ENCODE measurements at places on chromosomes 6 and 20. TPM values are rescaled to one million over a fixed set of nuclear protein-coding genes. Genes with fewer than 3 reads are reported as not detected.

DNA sequence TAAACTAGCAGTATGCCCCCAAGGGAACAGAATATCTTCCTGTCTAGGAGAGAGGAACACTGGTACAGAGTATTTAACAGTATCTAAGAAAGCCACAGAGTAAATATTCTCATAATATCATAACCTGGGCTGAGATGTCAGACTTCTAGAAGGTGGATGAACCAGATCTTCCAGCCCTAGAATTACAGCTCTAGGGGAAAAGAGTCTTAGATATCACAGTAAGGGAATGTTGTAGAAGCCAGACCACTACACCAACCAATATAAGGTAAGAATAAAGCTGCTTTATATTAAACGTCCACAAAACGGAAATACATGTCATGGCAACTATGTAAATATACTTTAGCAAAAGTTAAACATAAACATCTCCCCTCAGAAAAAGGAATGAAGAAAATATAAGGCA, 12.4 kb downstream of the SERINC1 start:
- DNase-seq: no peak

DNA sequence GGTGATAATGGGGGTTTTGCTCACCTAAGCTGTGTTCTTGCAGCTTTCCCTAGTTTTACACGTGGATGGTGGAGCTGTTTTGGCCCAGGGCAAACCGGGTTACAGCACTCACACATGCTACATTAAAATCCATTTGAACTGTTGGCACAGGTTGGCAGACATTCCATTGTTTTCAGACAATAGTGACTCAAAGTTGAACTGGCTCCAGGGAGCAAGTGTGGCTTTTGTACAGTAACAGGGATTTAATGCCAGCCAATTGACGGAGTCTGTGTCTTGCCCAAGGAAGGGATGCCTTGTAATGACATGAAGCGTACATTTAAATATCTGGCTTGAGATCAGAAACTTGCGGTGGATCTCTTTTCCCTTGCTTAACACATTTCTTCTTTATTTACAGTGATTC, 183.1 kb downstream of the DTNBP1 start:
- DNase-seq: no peak

DNA sequence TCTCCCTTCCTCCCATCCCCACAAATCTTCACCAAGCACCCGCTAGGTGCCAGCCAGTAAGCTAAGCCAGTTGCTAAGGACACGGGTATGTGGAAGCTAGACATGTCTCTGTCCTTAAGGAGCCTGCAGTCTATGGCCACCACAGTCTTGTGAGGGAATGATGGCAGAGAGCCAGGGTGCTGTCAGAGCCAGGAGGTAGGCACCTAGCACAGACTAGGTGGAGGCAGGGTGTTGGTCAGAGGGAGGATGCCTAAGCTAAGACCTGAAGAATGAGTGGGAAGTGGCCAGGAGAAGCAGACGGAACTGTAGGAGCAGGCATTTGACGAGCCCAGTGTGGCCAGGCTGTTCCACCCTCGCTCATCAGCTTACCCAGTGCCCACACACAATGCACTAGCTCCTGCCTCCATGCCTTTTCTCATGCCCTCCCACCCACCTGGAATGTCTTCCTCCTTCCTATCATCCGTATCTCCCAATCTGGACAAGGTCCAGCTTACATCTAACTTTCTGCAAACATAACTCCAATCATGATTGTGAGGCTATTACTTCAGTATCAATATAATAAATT, 125.6 kb downstream of the FOXC1 start:
- no peak for DNase-seq

- DNase-seq: no peak
These were observed 186.8 kb downstream of the UBE3D start for GRCh38 chr6:82878812-82879211.

- no peak for DNase-seq
These were observed 1.2 kb upstream of the NTSR1 start for GRCh38 chr20:62707276-62707920.

- DNase-seq: no peak
These were observed 11.7 kb upstream of the ID1 start for GRCh38 chr20:31593221-31594001.

- DNase-seq: no peak
These were observed 49.7 kb upstream of the DDR1 start for GRCh38 chr6:30834646-30835045.

DNA sequence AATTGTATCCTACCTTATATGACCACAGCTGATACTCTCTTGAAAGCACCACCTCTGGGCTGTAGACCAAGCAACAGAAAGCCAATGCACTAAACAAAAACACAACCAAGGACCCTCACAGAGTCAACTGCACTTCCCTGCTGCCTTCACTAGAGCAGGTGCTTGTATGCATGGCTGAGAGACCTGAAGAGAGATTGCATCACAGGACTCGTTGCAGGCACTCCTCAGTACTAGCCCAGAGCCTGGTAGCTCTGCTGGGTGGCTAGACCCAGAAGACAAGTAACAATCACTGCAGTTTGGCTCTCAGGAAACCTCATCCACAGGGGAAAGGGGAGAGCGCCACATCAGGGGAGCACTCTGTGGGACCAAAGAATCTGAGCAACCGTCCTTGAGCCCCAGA, 521.6 kb upstream of the IMPG1 start:
- no peak for DNase-seq

GRCh38 chr20:21202259-21202658, 76.4 kb downstream of the KIZ start:
- no peak for DNase-seq

DNA sequence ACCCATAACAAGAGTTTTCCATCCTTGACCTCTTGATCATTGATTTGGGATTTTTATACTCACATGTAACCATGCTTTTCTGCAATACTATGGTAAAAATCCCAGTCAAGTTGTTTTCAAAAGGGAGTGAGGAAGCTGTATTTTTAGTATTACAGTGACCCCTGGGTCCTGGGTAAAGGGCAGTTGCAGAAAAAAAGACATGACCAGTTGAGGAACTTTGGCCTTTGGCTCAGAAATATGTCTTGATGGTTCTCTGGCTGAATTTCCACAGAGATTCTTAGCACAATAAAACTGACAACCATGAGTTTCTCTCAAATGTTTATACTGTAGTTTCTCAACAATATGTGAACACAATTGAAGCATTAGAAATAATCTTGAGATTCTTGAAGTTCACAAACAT, 28.6 kb upstream of the PRL start:
- no peak for DNase-seq

GRCh38 chr6:158761746-158762145, 57.4 kb downstream of the EZR start:
- DNase-seq: no peak

DNA sequence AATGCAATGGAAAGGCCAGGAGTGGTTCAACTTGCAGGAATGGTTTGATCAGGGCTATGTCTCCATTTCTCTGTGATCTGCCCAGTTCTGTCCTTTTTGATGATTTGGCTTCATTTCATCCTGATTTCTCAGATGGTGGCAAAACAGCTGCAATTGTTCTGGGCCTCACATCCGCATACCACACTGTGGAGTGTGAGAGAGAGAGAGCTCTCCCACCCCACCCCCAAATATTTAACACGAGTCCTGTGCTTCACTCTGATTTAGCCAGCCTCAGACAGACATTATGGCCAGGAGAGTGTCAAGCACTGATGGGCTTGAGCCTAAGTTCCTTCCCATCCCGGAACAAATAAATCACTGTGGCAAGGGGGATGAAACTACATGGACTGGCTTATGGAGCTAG, 284.6 kb downstream of the CDC5L start:
- DNase-seq: no peak

DNA sequence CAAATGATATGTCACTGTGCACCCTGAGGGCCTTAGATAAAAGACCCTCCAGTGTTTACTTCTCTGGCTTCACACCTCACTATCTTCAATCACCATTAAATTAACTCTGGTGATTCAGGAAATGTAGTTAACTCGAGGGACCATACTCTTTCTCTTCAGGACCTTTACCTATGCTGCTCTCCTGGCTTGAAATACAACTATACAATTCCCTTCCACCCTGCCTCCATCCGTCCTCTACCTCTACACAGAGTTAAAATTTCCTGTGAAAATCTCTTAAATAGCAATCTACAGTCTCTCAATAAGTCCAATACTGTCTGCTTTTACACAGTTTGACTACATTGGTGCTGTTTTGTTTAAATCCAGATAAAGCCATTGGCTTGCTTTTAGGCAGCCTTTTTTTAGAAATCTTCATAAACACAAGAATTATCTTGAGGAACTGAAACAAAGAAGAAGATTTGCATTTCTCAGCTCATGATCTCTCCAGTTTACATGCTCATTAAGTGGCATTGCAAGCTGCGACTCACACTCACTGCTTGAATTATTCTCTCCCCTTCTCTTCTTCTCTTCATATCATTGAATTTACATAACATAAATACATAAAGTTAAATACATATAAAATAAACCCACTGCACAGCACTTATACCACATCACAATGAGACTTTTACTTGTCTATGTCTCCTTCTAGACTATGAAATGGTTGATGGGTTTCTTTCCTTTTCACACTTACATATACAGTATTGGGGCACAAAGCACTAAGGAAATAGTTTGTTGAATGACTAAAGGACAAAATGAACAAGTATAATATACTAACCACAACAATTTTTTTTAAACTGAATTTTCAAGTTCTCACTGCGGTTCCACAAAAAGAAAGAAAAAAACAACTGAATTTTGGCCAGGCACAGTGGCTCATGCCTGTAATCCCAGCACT, 239.0 kb upstream of the KCNQ5 start:
- no peak for DNase-seq

DNA sequence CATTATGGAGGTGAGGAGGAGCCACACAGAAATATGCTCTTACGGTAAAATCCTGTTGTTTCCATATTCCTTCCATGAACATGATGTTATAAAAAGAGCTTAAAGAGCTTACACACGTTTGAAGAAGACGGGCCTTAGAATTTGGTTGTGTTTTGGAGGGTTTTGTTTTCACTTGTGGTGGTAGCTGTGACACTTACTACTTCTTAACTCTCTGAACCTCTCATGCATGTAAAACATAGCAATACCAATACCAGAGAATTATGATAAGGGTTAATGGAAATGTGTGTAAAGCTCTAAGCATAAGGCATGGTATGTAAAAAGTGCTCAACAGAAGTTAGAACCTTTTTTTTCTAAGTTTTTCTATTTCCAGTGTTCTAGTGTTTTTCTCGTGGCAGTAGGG, 256.1 kb upstream of the KCNQ5 start:
- no peak for DNase-seq

- DNase-seq: no peak
These were observed 109.7 kb downstream of the VEGFA start for GRCh38 chr6:43879722-43880121.

DNA sequence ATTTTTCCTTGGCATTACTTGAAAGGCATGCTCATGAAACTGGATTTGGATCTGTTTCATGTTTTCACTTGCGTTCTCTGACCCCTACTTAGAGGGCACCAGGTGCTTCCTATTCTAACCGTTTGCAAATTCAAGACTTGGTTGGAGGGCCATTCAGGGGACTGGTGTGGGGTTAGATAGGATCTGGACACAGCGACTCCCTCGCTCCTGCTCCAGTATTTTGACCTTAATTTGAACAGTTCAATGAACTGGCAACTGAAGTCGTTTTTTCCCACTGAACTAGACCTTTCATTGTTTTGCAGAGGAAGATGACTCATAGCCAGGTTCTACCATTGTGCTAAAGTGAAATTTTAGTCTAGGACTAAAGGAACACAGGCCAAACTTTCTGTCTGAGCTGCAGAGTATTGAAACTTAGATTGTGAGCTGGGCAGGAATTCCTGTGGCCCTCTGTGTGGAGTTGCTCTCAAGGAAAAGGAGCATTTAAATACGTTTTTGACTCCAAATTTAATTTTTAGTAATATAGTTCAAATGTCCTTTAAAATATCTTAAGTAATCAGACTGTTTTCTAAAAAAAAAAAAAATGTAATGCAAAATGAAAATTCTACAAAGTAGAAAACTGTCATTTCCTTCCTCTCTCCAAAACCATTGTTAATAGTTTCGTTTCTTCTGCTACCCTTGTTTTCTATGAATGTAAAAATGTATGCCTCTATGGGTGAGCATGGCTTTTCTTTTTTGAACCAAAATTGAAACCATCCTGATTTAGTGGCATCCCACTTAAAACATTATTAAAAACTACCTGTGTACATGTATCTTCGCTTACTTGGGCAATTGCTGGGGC, 64.8 kb downstream of the UTRN start:
- no peak for DNase-seq

DNA sequence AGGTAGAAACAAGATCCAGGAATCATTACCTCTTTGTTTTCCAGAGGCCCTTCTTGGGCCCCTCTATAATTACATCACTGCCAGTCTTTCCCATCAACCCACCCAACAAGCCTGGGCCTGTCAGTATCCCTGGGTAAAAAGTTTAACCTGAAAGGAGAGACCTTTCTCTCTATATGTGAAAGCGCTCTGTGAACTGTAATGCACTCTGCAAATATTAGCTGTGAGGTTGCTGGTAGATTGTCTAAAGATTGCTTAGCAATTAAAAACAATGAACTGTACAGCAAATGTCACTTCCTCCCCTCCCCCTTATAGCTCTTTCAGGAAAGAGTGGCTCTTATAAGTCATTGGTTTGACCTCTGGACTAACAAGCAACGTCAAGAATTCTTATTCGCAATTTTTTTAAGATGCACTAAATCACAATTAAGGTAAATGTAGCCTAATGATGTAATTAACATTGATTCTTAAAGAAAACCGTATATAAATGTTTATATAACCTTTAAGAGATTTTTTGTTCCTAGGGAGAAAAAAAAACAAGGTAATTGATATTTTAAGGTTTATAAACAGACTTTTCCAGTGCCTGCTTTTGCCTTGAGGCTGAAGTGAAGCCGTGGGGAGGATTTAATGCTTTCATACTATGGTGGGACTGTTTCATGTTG, 18.4 kb downstream of the ECT2L start:
- no peak for DNase-seq

DNA sequence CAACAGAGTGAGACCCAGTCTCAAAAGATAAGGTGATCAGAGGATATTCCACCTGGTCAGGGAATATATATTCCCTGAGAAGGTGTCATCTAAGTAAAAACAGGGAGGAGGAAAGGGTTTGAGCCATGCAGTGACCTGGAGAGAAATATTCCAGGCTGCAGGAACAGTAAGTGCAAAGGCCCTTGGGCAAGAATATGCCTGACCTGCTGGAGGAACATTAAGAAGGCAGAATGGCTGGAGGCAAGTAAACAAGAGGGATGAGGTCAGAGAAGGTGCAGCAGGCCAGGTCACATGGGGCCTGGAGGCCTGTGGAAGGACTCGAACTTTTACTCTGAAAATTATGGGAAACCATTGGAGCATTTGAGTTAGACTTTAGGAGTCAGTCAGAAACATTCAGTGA, 6.7 kb downstream of the DEF6 start:
- no peak for DNase-seq

- DNase-seq: no peak
These were observed 68.6 kb downstream of the SGK1 start for GRCh38 chr6:134249239-134249758.

- no peak for DNase-seq
These were observed 12.3 kb downstream of the HMGN4 start for GRCh38 chr6:26550250-26550993.

The CDKN1A gene
- polyA plus RNA-seq: 3.6 TPM

The CFB gene
- polyA plus RNA-seq: 2.1 TPM

The LINC00237 gene
- not detected for polyA plus RNA-seq

The GPX5 gene
- polyA plus RNA-seq: 0.34 TPM

The GPX6 gene
- polyA plus RNA-seq: 2.3 TPM

The CD83 gene
- polyA plus RNA-seq: 19.0 TPM

The TOMM6 gene
- polyA plus RNA-seq: 204 TPM

The SIRPD gene
- not detected for polyA plus RNA-seq

The LRRN4 gene
- 0.35 TPM for polyA plus RNA-seq

The HCRTR2 gene
- polyA plus RNA-seq: not detected

The SLCO4A1 gene
- 0.48 TPM for polyA plus RNA-seq

The FAM209B gene
- polyA plus RNA-seq: 0.39 TPM

The COL20A1 gene
- polyA plus RNA-seq: 0.50 TPM

The SIRPB1 gene
- polyA plus RNA-seq: 0.45 TPM

The TREM1 gene
- 2.8 TPM for polyA plus RNA-seq

The CPXM1 gene
- 74.6 TPM for polyA plus RNA-seq

The SCGN gene
- polyA plus RNA-seq: 2.1 TPM
